Activated CD8-positive, alpha-beta memory T cell treated with anti-CD3 and anti-CD28 coated beads for 1 hour (primary cell): ENCODE measurements at places on chromosomes 1 and 21.

DNA sequence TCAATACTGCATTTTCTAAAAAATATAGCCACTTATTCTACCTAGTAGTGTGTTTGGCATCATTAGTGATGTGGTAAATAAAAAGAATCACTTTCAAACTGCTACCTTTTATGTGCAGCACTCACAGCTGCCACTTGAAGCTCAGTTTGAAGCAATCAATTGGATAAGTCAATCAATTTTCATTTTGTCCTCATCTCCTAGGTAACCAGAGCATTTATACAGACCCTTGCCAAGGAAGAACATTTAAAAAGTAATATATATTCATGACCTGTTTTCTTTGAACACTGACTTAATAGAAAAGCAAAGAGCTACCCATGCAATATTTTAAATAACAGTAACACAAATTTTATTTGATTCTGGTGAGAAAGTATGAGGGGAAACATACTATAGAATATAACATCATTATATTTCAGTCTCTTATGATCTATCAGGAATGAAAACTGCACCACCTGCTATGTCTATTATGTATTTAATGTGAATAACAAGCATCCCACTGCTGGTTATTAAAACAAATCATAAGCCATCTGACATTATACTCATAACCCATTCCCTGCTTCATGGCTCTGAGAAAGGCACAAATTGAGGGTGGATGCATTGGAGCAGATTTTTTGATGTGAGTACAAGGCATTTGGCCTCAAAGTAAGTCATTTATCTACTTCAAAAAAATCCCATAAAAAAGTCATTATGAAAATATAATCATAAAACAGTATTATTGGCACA, 168.4 kb upstream of the C21orf91 start:
- DNase-seq: no peak

GRCh38 chr1:78227705-78228635, 182.2 kb downstream of the GIPC2 start:
- no peak for DNase-seq

GRCh38 chr1:202133001-202133400, 10.3 kb downstream of the GPR37L1 start:
- no peak for DNase-seq

DNA sequence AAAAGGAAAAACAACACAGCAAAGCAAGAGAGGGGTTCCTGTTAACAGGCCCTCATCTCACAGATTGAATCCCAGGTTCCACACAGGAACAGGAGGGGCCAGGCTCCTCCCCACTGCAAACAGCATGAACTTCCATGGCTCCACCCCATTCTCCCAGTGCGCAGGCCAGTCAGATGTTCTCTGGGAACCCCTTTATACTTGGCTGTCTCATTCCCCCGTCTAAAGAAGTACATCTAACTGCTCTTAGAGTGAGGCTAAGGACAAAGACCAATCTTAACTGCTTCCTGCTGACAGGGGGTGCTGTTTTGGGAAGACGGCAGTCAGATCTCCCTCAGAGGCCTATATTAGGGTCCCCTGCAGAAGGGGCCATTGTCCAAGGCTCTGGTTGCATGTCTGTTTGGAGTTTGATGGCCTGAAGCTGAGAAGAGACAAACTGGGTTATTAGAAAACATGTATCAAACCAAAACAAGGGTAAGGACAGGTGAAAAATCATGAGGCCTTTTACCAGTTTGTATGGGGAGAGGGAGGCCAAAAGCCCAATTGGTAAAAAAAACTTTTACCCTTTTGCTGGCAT, 10.5 kb upstream of the NASP start:
- DNase-seq: no peak
